ENCODE measurements at places on chromosomes 7 and 10. TPM values are rescaled to one million over a fixed set of nuclear protein-coding genes. Genes with fewer than 3 reads are reported as not detected.

The WNT8B gene
- not detected for total RNA-seq

The HOGA1 gene
- 0.75 TPM for total RNA-seq

The PNLIP gene
- not detected for total RNA-seq

The SPACDR gene
- 0.70 TPM for total RNA-seq

The ZNF503 gene
- 1.6 TPM for total RNA-seq

The C10orf143 gene
- 0.82 TPM for total RNA-seq

The CAMK2B gene
- total RNA-seq: 0.59 TPM

The WNT2 gene
- 0.08 TPM for total RNA-seq

Measured in smooth muscle cell of the coronary artery (primary cell).